Fibroblast of lung (primary cell): ENCODE measurements at places on chromosomes 5 and 9.
A peak's percentile ranks its signal among the peaks of the same experiment; 100 is the strongest.

DNA sequence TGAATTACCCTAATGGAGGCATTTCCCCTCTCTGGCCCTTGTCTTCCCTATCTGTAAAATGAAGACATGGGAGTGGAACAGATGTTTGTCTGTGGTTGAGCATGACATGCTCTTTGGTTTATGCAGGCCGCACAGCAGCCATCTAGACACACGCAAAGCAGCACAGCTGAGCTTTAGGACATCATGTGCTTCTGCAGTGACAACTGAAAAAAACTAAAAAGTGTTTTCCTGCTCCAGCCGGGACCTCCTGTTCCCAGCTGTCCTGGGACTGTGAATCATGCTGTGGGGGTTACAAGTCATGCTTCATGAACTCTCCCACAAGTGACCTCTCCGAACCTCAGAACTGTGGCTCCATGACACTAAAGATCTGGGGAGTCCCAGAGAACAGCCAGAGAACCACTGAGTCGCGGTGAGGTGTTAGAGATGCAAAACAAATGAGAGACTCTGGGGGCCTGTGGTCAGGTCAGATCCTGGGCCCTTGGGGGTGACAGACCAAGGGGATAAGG is 1.7 kb downstream of the SMIM3 start:
- peak; percentile 86 for DNase-seq

DNA sequence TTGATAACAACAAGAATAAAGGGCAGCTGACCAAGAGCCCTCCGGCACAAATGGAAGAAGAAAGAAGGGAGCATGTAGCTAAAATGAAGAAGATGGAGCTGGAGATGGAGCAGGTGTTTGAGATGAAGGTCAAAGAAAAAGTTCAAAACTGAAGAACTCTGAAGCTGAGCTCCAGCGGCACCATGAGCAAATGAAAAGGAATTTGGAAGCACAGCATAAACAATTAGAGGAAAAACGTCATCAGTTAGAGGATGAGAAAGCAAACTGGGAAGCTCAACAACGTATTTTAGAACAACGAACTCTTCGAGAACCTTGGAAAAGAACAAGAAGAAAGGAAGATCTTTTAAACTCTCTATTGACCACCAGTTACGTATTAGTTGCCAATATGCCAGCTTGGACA is 100.9 kb downstream of the GABBR2 start:
- peak; percentile 91 for DNase-seq

DNA sequence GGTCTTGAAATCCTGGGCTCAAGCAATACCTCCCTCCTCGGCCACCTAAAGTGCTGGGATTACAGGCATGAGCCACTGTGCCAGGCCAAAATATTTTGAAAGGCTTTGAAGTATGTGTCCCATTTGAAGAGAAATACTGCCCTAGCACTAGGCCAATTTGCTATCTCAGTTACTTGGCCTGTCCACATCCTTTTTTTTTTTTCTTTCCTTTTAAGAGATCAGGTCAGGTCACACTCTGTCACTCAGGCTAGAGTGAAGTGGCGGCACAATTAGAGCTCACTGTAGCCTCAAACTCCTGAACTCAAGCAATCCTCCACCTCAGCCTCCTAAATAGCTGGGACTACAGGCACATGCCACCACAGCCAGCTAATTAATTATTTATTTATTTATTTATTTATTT is 84.2 kb downstream of the NR6A1 start:
- no peak for DNase-seq

- peak; percentile 97 for DNase-seq
These were observed 32.2 kb downstream of the IER5L start for GRCh38 chr9:129145841-129146292.

DNA sequence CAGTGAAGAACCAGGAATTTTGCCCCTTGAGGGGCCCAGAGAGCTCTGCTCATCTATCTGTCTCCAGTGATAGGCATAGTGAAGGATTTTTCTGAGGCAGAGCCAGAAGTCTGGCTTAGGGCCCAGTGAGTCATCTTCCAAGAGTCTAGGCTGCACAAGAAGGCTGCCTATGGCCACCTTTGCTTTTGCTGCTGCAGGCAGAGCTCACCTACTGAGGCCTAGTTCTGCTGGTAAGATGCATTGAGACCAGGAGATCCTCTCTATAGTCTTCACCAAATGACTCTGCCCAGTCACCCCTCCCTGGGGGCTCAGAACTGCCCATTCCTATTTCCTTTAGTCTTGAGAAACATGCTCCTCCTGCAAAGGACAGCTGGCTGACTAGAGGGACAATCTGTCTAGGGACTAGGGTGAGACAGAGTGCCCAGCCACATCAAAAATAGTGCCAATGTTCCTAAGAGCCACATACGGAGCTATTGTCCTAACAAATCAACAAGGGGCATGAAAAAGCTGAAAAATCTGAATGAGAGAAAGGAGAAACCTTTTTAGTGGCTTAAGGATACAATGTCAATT is 40.3 kb upstream of the CDKN2AIPNL start:
- DNase-seq = peak; percentile 77
